Spinal cord (tissue), 10 donors: ENCODE measurements at places on chromosomes 11 and 22.

DNA sequence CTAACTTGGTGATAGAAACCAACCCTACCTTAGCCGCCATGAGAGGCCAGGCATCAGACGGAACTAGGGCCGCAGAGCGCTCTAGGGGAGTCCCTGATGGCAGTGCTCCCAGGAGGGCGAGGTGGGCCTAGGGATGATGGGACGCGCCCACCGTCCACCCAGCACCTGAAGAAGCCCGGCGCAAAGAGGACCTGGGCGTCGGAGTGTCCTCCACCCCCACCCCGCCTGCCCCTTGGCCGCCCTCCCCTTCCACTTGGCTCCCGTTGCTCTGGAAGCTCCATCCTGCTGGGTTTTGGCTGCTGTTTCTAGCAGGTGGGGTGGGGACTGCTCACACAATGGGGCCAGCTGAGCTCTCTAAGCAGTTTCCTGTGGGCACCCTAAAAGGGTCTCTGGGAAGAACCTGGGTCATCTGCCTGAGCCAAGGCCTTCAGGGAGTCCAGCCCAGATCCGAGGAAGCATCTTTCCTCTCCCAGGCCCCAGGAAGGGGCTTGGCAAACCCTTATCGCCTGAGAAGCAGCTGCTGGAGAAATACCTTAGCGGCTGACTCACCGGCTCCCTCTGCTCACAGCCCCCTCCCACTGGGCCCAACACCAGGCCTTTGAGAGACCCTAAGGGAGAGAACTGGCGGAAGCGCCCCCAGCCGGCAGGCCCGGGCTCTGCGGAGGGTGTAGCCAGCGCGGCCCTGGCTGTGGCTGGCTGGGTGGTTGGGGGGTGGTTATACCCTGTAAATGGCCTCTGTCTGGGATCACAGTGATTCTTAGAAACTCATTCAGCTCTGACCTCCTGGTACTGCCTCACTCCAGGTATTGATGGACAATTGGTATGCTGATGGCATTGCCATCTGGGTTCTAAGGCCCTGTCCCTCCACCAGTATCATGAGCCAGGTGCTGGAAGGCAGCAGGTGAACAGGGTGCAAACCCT, 19.3 kb downstream of the CREB3L1 start:
- no peak for DNase-seq

DNA sequence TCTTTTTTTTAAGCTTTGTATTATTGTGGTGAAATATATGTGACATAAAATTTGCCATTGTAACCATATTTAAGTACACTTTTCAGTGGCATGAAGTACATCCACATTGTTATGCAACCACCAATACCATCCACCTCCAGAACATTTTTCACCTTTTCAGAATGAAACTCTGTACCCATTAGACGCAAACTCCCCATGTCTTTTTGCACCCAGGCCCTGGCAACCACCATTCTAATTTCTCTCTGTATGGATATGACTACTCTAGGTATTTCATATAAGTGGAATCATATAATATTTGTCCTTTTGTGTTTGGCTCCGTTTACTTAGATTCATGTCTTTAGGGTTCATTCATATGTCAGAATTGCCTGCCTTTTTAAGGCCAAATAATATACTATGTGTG, 182.8 kb upstream of the TBCEL start:
- no peak for DNase-seq

GRCh38 chr11:85945788-85946187, 90.6 kb downstream of the CCDC83 start:
- no peak for DNase-seq

- DNase-seq: no peak
These were observed 186.6 kb upstream of the BDNF start for GRCh38 chr11:27886857-27887256.

DNA sequence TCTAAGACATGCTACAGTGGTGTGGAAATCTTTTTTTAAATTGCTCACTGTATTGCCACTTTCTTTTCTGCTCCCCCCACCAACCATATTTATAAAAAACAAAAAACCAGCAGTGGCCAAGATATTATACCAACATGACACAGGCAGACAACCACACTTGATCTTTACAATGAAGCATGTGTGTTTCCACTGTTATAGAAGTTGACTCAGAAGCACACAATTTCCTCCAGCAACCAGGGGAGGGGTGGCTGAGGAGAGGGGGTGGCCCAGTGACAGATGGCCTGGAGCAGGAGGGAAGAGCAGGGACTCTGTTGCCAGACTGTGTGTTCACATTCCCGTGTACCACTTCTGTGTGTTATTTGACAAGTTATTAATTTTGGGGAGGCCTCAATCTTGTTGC, 14.8 kb downstream of the CD59 start:
- no peak for DNase-seq

DNA sequence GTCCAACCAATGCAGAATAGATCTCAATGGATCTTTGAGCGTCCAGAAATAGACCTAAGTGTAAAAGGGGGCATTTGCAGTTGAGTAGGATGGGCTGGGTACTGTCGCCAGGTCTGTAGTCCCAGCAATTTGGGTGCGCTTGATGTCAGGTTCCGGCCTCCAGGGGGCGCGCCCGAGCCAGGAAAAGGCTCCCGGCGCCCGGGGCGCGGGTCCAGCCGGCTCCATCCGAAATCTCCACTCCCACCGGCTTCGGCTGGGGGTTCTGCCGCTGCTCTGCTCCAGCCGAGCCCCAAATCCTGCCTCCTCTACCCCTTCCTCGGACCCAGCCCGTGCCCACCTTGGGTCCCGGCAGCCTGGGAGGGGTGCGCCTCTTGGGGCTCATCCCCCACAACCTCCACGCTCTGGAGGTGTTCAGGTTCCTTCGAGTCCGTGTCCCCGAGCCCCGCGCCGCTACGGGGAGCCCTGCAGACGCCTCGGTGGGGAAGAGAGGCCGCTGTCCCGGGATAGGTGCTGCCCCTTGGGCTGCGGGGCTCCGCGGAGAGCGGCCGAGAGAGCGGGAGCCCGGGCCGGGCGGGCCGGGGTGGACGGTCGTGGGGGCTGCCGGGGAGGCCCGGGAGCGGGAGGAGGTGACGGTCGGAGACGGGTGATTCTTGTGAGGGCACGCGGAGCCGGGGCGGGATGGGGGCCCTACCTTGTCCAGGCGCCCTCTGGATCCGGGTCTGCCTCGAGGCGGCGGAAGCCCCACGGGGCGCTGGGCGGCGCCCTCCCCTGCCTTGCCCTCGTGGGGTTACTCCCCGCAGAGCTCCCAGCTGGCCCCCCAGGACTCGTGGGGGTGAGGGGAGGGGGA, 13.0 kb upstream of the CYB5R3 start:
- peak; percentile 71 for DNase-seq

DNA sequence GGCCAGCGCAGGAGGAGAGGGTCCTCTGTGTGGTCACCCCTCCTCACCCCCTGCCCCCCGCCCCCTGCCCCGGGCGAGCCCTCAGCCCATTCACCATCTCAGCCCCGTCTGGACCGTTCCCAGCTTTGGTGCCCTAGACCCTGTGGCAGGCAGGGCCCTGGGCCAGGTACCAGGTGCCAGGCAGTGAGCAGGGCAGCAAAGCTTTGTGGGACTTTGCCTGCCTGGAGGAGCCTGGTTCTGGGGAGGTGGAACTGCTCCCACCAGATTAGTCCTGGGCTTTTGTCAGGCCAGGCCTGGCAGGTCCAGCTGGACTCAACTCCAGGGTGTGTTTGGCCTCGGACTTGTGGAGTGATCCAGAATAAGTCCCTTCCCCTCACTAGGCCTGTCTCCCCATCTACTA, 13.7 kb upstream of the MYRF start:
- no peak for DNase-seq

DNA sequence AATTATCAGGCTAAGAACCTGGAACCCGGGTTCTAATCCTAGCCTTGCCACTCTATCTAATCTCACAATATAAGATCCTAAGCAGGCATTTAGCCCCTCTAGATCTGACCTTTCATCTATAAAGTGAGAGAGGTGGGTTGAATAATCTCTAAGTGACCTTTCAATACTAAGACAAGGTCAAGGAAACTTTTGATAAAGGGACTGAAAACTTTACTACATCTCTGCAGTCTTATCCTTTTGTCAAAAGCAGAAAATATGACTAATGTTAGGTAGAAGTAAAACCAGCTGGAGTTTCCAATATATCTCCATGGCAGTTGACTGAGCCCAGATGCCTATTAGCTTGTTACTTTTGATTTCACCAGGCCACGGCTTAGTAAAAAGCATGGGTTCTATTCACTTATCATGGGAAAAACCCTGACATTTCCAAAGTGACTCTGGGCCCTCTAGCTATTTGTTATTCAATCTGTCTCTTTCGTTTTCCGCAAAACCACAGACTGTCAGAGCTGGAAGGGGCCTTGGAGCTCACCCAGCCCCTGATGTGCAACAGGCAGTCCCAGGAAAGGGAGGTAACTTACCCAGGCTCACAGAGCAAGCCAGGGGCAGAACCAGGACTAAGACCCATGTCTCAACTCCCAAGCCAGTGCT, 75.8 kb downstream of the RAB30 start:
- no peak for DNase-seq

DNA sequence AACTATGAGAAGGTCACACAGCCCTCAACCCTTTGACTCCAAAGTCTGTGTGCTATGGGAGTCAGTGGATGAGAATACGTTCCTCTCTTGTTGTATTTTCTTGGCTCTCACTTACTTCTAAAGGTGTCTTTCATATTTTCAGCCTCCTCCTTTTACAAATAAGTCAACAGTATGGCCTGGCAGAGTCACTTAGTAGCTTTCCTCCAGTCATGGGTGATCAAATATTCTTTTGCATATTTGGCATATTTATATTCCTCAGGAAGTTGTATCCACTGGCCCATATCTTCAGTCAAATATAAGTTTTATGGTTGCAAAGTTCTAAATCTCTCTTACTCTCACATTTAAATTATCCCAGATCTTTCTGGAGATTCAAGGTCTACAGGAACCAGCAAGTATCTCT, 327.5 kb downstream of the ETS1 start:
- DNase-seq: no peak

DNA sequence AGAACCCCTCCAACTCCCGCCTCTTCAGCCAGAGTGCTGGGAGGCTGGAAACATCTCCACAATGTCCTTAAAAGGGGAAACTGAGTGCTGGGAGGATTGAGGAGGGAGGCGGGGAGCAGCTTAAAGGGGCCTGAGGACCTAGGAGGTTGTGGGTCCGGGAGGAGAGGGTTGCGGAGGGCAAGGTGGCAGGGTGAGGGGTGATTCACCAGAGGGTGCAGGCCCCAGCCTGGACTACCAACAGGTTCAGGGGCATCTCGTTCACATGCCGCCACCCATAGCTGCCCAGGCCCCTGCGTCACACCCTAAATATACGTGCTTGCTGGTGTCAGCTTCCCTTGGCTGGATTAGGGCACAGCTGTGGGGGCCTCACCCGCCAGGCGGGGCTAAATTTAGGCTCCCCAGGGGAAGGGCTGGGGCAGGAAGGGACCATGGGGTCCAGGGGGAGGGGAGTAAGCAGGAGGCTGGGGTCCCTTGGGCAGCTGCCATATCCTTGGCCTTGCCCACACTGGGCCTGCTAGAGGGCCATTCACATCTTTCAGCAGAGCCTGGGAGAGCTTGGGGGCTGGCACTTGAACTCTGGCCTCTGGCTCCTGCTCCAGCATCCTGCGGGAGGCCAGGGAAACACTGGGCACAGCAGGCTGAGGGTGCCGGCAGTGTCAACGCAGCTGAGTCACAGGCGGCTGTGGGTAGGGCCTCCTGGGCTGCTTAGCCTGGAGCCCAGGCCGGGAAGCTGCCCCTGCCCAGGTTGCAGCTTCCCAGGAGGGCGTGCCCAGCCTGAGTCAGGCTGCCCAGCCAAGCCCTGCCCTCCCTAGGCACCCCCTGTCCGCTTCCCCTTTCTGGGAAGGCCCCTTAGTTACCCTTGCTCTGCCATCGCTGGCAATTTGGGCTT, 1.3 kb downstream of the EHBP1L1 start:
- DNase-seq: no peak

- no peak for DNase-seq
These were observed 14.5 kb downstream of the SHANK2 start for GRCh38 chr11:71237853-71238252.

GRCh38 chr11:81915045-81915444, 818.6 kb downstream of the FAM181B start:
- peak; percentile 5 for DNase-seq

DNA sequence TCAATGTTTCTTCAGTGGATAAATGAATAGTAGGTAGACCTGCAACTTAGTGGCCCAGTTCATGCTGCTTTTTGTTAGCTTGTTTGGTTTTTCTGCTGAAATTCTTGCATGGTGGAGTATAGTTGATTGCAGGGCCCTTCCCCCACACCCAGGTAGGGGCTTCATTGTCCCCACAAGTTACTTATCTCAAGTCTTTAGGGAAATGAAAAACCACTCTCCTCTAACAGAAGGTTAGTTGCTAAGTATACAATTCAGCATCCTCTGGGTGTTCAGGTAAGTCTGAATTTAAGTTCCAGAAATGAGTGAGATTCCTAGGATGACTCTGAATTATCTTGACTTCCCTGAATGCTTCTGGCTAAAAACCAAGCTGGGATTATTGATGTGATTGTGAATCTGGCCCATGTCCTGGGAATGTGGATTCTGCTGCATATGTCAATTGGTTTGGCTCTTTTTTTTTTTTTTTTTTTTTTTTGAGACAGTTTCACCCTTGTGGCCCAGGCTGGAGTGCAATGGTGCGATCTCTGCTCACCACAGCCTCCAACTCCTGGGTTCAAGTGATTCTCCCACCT, 40.3 kb downstream of the BCL2L13 start:
- no peak for DNase-seq

DNA sequence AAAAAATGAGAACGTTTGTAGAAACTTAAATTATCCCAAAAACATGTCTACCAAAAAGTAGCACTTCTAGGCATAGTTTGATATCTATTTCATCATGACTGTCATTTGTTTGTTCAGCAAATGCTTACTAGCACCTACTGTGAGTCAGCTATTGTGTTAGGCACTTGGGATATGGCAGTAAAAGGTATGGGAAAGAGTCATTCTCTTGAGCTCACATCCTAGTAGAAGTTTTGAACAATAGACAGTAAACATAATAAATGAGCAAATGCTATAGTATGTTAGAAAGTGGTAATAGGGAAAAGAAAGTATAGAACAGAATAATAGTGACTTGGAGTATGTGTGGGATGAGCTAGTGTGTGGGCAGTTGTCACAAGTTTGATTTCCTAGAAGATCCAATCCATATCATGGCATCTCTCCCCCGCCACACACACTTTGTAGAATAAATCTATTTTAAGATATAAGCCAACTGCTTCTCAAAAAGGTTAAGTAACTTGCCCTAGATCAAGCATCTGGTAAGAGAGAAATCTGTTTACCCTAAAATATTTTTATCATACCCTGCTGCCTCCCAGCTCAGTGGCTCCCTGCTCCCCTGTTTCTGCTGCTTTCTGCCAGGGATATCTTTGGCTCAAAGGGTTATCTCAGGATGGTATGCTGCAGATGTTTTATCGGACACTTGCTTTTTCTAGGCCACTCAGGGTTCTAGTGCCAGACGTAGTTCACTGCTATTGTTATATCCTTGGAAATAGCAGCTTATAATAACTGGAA, 129.7 kb downstream of the NCAM1 start:
- DNase-seq: no peak

DNA sequence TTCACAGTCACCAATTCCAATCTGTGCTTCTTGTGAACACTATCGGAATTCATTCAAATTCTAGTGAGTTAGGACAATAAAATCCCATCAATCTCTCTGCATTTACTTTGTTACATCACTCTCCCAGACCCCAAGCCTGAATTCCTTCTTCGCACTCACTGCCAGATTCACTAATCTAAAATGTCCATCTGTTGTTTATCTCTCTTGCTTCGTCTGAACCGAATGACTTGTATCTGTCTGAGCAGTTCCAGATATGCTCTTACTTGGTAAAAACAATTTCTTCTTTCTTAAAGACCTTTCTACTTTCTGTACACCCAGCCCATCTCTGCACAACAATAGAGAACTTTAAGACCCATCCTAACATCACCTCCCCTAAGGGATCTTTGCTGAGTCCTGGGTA, 7.0 kb downstream of the MMP10 start:
- no peak for DNase-seq
